ENCODE measurements at places on chromosomes 3 and 15.

DNA sequence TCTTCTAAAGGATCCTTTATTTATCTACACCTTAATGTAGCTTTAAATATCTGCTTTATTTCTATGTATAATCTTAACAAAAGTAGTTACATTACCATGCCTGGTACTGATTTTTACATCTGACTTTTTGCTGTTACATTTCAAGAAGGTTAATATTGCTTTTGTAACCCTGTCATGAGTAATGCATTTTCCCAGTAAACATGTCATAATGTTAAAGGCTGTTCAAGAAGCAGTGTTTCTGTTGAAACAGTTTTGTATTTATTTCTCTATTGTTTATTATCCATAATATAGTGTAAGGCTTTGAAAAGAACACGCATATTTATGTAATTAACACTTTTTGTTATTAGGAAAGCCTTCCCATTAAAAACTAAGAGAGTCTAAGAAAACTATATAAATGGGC lies 98.5 kb upstream of the SOX2 start:
- no peak for DNase-seq

DNA sequence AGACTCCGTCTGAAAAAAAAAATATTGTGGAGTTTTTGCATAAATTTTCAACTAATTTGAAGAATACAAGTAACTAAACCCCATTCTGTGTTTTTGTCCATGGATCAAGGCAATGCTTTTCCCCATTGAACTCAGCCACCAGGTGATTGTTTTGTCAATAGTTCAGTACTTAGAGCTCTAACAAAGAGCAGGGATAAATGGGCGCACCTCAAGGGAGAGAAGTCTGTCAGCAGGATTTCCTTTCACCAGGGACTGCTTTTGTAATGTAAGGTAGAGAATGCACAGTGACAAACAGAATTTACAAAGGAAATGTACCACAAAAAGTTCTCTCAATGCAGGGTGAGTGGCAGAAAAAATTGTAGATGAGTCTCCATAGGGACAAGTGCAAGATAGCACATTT lies 10.8 kb upstream of the ATP13A5 start:
- no peak for DNase-seq

GRCh38 chr3:94162700-94163099 lies 99.8 kb downstream of the NSUN3 start:
- no peak for DNase-seq

DNA sequence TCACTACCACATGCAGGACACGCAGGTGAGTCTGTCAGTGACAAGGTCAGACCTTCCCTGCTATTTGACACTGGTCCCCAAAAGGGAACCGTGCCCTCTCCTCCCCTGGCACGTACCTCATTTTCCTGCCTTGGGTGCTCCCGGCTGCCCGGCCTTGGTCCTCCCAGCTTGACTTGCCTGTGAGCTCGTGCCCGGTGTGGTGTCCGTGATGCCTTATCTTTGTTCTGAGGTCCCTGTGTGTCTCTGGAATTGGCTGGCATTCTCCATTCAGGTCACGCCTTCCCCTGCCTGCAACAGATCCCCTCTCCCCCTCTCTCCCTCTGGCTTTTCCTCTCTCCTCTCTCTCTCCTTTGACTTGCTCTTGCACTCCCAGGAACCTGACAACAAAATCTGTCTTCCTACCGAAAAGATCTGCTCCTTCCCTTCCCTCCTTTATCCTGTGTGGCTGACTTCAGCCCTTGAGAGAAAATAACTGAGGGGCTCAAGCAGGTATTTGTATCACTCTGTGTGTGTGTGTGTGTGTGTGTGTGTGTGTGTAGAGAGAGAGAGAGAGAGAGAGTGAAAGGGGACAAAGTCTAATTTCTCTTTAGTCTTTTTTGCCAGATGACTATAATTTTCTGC lies at the start of gene MASP1:
Gene MASP1 (minus strand): TSS at position 226 of the 621 bp plus-strand sequence. CDS start 105 bp downstream, at position 121.
- no peak for DNase-seq

- peak; percentile 34 for DNase-seq
Observed at GRCh38 chr15:39125904-39126303, 455.0 kb upstream of the THBS1 start.

DNA sequence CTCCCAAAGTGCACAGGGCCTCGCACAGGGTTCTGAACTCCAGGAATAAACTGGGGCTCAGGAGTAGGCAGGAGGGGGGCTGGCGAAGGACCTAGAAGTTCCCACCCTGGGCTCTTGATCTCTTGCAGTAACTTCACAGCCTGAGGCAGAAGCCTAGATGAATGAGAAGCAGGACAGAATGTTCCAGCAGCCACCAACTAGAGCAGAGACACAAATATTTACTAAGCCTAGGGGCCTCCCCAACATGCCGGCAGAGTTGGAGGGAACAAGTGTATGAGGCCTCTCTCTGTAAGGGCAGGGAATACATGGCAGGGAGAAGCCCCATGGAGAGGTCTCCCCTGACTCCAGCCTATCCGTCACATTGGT lies 25.3 kb upstream of the C15orf39 start:
- DNase-seq = no peak

- DNase-seq = no peak
Observed at GRCh38 chr15:30926161-30926560, 22.4 kb downstream of the FAN1 start.

DNA sequence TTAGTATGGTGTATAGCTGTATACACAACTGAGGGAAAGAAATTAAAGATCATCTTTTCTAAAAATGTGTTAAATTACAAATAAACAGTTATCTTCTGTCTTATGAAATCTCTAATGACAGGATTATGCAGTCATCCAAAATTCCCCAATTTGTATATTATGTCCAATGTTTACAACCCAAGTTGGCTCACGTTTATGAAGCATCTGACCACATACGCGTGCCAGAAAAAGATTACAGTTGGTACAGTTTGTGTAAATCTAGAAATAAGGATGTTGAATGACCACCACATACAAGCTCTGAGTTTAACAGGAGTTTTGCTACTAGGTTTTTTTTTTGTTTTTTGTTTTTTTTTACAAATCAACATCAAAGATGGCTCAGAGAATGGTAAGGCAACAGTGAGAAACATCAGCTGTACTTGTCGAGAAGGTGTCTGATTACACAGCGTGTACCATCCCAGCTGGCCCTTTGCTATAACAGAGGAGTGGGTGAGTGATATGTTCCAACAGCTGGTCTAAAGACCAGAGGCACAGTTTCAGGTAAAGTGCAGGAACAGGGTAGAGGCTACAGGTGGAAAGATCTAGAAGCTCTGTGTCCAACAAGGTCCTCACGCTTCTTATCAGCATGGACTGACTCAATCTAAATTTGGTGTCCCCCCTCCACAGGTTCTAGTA lies 47.1 kb downstream of the USF3 start:
- DNase-seq = no peak

GRCh38 chr15:76418352-76419140 lies 82.0 kb downstream of the ISL2 start:
- DNase-seq = no peak

GRCh38 chr3:62445275-62445674 lies 71.9 kb upstream of the FEZF2 start:
- DNase-seq = no peak

DNA sequence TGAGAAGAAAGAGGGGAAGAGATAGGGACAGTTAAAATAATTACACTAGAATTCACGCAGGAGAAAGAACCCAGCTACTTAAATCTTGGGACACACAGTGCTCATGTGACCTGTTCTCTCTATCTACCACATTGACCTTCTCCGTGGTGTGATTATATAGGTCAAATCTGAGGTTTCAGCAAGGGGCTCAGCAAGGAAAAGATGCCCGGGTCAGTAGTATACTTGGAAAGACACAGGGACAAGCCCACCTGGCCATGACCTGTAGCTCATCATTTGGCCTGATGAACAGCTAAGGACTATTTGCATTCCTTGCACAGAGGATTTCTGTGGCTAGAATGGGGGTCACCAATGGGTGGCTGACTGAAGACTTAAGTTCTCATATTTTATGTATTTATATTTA lies 71.9 kb downstream of the SSR3 start:
- no peak for DNase-seq

DNA sequence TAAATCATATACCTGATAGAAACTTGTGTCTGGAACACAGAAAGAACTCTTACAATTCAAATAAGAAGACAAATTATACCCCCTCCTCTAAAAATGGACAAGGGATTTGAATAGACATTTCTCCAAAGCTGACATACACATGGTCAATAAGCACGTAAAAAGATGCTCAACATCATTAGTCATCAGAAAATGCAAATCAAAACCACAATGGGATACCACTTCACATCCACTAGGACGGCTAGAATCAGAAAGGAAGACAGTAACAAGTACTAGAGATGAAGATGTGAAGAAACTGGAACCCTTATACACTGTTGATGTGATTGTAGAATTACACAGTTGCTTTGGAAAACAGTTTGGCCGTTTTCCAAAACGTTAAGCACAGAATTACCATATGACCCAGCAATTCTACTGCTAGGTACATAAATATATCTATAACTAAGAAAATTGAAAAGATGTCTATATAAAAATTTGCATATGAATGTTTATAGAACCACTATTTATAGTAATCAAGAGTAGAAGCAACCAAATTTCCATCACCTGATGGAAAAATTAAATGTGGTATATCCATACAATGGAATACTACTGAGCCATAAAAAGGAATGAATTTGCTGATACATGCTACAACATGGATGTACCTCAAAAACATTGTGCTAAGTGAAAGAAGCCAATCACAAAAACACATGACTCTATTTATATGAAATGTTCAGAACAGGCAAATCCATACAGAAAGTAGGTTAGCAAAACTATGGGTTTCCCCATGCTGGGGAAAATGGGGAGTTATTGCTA lies 60.8 kb downstream of the GREM1 start:
- no peak for DNase-seq

GRCh38 chr3:191997093-191997492 lies 536.1 kb downstream of the PYDC2 start:
- peak; percentile 13 for DNase-seq

DNA sequence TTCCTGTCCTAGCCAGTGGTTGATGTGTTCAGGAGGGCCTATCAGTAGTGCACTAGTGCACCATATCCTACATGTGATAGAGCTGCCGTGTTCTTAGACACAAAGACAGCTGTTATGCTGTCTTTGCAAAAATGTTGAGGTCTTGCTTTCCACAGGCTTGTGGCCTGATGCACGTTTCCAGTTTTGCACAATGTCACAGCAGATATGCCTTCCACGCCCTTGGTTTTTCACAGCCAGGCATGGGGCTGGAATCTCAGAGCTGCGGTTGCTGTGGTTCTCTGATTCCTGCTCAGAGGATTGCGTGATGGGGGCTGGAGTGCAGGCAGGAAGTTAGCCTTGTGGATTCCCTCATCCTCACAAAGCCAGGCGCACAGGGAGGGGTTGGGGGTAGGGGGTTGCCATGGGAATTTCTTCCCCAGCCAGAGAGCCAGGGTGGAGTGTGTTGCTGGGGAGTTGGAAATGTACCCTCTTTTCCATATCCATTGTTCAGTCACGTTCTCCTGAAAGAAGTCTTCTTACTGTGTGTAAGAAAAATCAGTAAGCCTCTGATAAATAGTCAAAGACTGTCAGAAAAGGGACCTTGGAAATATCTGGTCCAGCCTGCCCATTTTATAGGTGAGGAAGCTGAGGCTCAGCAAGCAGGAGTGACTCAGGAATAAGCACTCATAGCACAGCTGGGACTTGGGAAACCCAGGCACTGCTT lies 79.4 kb downstream of the SMAD3 start:
- no peak for DNase-seq

DNA sequence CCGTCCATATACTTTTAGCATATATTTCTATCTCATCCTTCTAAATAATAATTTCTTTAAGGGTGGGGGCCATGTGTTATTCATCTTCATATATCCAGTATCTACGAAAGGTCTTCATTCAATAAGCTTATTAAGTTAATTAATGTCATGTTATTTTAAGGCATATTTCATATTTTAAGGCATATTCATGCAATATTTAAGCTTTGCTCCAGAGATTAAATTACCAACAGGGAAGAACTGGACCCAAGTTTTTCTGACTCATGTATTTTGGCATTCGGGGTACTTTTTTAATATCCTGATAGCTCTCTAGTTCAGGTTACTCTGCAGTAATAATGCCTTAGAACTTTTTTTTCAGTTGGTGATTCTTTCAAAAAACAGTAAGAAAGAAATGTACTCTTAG lies 27.4 kb downstream of the PHC3 start:
- no peak for DNase-seq

DNA sequence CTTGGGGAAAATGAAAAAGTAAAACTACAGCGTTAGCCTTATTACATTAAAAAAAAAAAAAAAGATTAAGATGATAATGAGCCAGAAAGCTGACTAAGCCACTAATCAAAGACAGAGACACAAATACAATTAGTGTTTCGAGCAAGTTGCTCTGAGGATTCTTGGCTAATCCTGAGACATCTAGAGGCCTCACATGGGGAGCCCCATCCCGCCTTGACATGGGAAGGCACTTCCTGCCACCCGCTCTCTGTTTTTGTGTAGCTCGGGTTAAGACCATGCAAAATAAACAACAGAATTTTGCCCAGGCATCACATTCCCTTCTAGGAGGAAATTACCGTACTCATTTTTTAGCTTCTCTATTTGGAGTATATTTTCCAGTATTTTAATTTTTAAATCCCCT lies 15.3 kb downstream of the HESX1 start:
- DNase-seq = no peak

DNA sequence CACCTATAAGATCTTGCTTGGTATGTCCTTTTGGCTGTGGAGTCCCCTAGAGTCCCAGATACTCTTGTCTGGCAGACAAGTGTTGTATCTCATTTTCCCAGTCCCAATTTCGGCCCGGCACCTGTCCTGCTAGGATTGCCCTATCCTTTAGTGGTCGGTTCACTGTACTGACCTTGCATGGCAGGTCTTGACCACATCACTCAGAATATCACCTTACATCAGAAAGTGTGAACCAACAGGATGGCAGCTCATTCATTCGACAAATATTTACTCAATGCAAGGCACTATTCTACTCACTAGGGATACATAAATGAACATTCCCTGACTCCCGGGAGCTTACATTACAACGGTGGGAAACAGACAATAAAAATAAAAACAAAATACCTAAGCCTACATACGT lies 5.7 kb upstream of the CCDC80 start:
- DNase-seq = peak; percentile 16

All from HuH-7.5 (cell line).